ENCODE measurements at places on chromosomes 6 and 20.

DNA sequence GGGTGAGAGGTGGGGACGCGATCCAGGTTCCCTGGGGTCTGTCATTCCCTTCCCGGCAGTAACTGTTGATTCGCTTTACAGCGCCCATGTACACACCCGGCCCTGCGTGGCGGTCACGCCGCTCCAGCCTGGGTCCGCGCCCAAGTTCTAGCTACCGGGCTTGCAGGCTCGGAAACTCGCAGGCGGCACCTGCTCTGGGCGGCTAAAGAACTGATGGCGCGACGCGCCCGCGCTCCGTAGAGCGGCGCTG is 1.4 kb upstream of the POU3F2 start:
- H3K4me1 ChIP-seq: peaks cover 65% of the 10 kb centered on the region
- peak overlapping the region; percentile 62 for H3K4me3 ChIP-seq
- no peak overlapping the region for H3K27ac ChIP-seq
- no peak for DNase-seq
- H3K36me3 ChIP-seq: no peaks in the 10 kb centered on the region
- H3K27me3 ChIP-seq: peaks cover 72% of the 10 kb centered on the region

DNA sequence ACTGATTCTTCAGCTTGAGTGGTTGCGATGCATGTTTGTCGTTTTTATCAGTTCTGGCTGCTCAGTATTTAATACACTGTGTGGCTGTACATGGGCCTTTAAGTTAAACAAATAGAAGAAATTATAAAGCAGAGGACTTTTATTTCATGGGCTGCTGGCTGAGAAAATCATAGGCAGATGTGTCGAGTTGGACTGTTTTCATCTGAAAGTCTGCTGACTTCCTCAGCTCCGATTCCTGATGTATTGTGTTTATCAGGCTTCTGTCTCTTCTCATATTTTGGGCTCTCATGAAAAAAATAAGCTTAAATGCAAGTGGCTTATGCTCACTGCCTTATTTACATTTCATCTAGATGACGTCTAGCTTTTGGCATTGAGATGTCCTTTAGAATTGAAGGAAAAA is 129.5 kb upstream of the GGTLC1 start:
- DNase-seq: no peak
- H3K4me1 ChIP-seq: no peaks in the 10 kb centered on the region
- H3K27me3 ChIP-seq: no peaks in the 10 kb centered on the region
- H3K36me3 ChIP-seq: no peaks in the 10 kb centered on the region
- no peak overlapping the region for H3K27ac ChIP-seq

DNA sequence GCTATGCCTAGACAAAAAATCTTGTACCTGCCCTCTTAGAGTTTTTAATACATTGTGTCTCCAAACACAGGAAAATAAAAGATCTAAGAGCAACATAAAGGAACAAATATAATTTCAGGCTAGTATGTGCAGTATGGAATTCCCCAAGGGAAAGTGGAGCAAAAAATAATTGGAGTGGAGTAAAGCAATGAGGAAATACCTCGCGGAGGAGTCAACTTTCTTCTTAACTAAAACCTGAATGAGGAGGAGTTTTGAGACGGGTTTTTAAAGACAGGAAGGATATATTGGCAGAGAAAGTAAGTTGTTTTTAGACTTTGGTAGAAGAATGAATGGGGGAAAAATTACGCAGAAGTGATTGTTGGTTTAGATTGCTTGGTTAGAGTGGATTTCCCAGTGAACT is 14.0 kb downstream of the HIVEP1 start:
- no peak overlapping the region for H3K4me3 ChIP-seq
- no peaks in the 10 kb centered on the region for H3K27me3 ChIP-seq
- no peak overlapping the region for H3K27ac ChIP-seq
- H3K36me3 ChIP-seq: peaks cover 1% of the 10 kb centered on the region
- peaks cover 3% of the 10 kb centered on the region for H3K4me1 ChIP-seq

DNA sequence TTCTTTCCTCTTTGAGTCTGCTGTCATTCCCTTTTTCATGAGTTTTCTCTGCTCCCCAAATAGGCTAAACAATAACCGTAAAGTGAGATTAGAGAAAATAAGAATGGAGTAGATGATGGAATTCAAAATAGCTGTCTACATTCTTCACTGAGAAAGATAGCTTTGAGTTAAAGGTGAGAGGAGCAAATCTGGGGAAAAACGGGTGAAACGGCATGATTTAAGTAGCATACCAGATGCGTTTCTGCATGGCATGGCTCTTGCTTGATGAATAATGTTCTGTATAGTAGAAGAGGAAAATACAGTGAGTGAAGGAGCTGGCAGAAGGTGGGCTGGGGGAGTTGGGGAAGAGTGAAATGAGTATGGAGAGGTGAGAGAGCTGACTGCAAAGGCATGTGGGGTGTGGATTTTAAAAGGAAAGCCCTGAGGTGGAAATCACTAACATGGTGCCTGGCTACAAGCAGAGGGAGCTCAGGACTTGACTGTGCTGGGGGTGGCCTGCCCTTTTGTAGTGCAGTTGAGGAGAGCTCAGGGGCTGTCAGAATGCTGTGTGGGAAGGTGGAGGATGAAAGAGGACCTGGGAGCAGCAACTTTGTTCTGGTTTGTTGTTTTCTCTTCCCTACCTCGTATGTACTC is 8.8 kb downstream of the BICRAL start:
- H3K4me3 ChIP-seq: no peak overlapping the region
- H3K36me3 ChIP-seq: peaks cover 6% of the 10 kb centered on the region
- no peak for DNase-seq
- no peak overlapping the region for H3K27ac ChIP-seq

GRCh38 chr6:69018906-69019305 is 383.8 kb downstream of the ADGRB3 start:
- no peaks in the 10 kb centered on the region for H3K4me1 ChIP-seq
- no peak for DNase-seq
- H3K4me3 ChIP-seq: no peak overlapping the region
- H3K27ac ChIP-seq: no peak overlapping the region
- no peaks in the 10 kb centered on the region for H3K27me3 ChIP-seq
- no peaks in the 10 kb centered on the region for H3K36me3 ChIP-seq

GRCh38 chr6:136410201-136411024 is 120.8 kb upstream of the BCLAF1 start:
- DNase-seq: no peak
- H3K4me3 ChIP-seq: no peak overlapping the region
- no peaks in the 10 kb centered on the region for H3K4me1 ChIP-seq
- H3K27ac ChIP-seq: no peak overlapping the region
- no peaks in the 10 kb centered on the region for H3K27me3 ChIP-seq
- H3K36me3 ChIP-seq: no peaks in the 10 kb centered on the region

GRCh38 chr6:125201961-125202729 is 48.6 kb downstream of the TPD52L1 start:
- no peaks in the 10 kb centered on the region for H3K36me3 ChIP-seq
- no peak overlapping the region for H3K4me3 ChIP-seq
- no peaks in the 10 kb centered on the region for H3K4me1 ChIP-seq
- DNase-seq: no peak

- no peaks in the 10 kb centered on the region for H3K27me3 ChIP-seq
- no peaks in the 10 kb centered on the region for H3K4me1 ChIP-seq
- no peaks in the 10 kb centered on the region for H3K36me3 ChIP-seq
- no peak overlapping the region for H3K4me3 ChIP-seq
Observed at GRCh38 chr6:2117447-2117846, 128.0 kb downstream of the GMDS start.

- H3K27ac ChIP-seq: no peak overlapping the region
- H3K27me3 ChIP-seq: peaks cover 3% of the 10 kb centered on the region
- no peaks in the 10 kb centered on the region for H3K4me1 ChIP-seq
- H3K4me3 ChIP-seq: no peak overlapping the region
- no peaks in the 10 kb centered on the region for H3K36me3 ChIP-seq
- no peak for DNase-seq
Observed at GRCh38 chr6:132298344-132298949, 102.8 kb downstream of the MOXD1 start.

- no peak for DNase-seq
- H3K4me3 ChIP-seq: no peak overlapping the region
- no peak overlapping the region for H3K27ac ChIP-seq
- no peaks in the 10 kb centered on the region for H3K27me3 ChIP-seq
Observed at GRCh38 chr20:914727-915498, 1.2 kb downstream of the ANGPT4 start.

DNA sequence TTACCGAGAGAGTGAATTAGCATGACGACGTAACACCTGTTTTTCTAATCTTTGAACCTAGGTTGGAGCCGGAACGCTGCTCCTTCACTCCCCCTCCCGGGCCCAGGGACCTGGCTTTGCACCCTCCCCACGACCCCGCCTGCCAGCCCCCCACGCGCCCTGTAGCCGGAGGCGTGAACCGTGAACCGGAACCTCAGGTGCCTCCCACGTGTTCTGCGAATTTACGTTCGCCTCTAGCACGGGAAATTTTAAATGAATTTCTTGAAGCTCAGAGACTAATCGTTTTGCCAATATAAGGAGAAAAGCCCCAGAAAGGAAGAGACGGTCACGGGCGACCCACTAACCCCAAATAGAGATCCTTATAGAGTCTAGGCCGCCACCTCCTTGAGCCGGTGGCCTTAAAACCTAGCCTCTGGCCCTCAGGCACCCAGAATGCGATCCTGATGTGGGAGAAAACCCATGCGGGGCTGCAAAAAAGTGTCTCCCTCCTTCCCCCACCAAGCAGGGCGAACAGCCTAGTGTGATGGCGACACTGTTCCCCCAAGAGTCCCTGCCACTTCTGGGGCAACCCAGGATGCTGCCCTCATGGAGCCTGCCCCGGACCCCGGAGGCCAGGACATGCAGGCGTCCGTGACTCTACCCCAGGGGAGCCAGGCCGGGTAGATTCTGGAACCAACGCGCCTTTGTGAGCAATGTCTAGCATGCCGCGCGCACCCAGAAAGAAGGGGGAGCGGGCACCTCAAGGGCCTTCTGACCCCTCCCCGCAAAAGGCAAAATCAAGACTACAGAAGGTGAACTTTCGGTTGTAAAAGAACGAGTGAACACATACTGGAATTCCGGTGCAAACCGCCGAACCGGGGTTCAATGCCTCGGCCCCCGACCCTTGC is 2.7 kb upstream of the SIM1 start:
- peaks cover 87% of the 10 kb centered on the region for H3K27me3 ChIP-seq
- no peak for DNase-seq
- no peaks in the 10 kb centered on the region for H3K36me3 ChIP-seq
- H3K4me1 ChIP-seq: peaks cover 32% of the 10 kb centered on the region
- no peak overlapping the region for H3K4me3 ChIP-seq

DNA sequence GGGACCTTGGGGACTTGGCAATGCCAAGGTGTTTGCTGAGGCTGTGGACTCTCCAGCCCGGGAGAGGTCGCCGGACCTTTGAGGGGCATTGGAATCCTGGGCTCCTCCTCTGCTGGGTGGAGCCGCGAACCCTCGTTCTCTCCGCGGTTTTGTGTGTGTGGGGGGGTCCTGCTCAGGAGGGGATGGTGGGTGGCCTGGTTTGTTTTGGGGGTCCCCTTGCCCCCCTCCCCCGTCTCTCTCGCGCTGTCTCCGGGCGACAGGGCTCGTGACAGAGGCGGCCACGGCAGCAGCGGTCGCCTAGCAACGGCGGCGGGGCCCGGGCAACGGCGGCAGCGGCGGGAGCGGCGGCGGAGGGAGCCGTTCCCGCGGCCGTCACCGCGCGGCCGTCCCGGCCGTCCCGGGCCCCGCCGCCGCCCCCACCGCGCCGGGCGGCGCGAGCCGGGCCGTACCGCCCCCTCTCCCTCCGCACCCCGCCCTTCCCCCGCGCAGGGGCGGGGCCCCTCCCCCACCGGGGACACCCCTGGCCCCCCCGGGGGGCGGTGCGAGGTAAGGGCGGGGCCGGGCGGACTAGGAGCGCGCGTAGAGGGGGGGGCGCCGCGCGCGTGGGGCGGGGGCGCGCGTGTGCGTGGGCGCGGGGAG is 7.8 kb downstream of the SYNGAP1 start:
- H3K4me3 ChIP-seq: peak overlapping the region; percentile 71
- peak overlapping the region; percentile 92 for H3K27ac ChIP-seq
- H3K27me3 ChIP-seq: no peaks in the 10 kb centered on the region
- H3K4me1 ChIP-seq: peaks cover 72% of the 10 kb centered on the region

DNA sequence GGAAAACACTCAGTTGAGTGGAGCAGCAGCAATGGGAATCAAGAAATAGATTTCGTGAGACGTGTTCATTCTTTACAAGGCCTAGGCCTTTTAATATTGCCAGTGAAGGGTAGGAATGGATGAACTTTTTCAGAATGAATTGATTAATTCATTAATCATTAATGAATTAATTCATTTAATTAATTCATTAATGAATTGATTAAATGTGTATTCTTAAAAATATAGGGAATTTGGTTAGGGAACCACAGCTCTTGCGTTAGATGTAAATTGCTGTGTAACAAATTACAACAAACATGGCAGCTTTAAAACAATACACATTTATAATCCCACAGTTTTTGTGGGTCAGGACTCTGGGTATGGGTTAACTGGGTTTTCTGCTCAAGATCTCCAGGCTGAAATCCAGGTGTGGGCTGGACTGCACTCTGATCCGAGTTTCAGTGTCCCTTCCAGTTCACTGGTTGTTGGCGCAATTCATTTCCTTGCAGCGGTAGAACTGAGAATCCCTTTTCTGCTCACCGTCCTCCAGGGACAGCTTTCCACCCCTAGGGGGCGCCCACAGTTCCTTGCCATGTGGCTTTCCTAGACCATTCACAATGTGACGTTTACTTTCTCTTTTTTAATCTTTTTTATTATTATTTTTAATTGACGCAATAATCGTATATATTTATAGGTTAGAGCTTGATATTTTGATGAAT is 32.8 kb upstream of the BCAS1 start:
- no peak overlapping the region for H3K4me3 ChIP-seq
- no peaks in the 10 kb centered on the region for H3K27me3 ChIP-seq
- no peaks in the 10 kb centered on the region for H3K4me1 ChIP-seq
- no peaks in the 10 kb centered on the region for H3K36me3 ChIP-seq

DNA sequence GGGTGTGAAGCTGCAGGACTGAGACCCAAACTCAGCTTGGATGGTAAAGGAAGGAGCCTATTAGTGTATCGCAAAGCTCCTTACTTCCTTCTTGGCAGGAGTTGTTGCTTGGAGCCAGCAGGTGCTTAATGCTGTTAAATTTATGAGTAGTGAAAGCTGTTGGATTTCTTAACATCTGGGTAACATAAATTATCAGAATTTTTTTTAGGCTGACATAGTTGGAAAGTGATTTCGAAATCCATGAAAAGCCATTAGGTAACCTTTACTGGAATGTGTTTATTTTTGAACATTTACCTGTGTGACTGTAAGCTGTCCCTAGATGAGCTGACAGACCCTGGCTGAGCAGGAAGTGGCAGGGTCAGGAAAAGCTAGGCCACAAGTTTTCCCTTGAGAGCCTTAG is 470.4 kb upstream of the SLC35B3 start:
- no peaks in the 10 kb centered on the region for H3K36me3 ChIP-seq
- H3K4me1 ChIP-seq: no peaks in the 10 kb centered on the region
- no peak overlapping the region for H3K27ac ChIP-seq
- no peaks in the 10 kb centered on the region for H3K27me3 ChIP-seq
- H3K4me3 ChIP-seq: no peak overlapping the region

- H3K36me3 ChIP-seq: no peaks in the 10 kb centered on the region
- H3K27me3 ChIP-seq: no peaks in the 10 kb centered on the region
- no peak overlapping the region for H3K27ac ChIP-seq
Observed at GRCh38 chr20:22339091-22339881, 245.1 kb downstream of the FOXA2 start.

DNA sequence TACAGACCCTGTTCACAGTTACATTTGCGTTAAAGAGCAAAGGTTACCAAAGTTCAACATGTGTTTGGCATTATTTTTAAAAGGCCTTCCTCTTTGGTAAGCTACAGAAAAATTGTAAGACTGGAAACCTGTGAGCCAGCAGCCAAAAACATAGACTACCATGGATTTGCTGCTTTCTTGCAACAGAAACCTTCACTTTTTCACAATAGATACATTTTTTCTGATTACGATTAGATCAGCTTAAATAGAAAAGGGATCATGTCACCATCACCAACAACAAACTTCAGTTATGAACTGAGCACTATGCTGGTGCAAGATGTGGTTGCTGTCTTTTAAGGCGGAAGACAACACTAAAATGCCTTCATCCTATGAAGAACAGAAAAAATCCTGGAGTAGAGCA is 112.3 kb upstream of the MARCKS start:
- H3K27me3 ChIP-seq: no peaks in the 10 kb centered on the region
- no peak for DNase-seq
- no peaks in the 10 kb centered on the region for H3K4me1 ChIP-seq

Data from CD4-positive, alpha-beta T cell (primary cell).